HT1080 (cell line): ENCODE measurements at places on chromosomes 2 and 18.

- DNase-seq: no peak
Observed at GRCh38 chr2:83006961-83007360, 1452.1 kb downstream of the SUCLG1 start.

- DNase-seq: no peak
Observed at GRCh38 chr2:29751390-29751789, 170.0 kb downstream of the ALK start.

DNA sequence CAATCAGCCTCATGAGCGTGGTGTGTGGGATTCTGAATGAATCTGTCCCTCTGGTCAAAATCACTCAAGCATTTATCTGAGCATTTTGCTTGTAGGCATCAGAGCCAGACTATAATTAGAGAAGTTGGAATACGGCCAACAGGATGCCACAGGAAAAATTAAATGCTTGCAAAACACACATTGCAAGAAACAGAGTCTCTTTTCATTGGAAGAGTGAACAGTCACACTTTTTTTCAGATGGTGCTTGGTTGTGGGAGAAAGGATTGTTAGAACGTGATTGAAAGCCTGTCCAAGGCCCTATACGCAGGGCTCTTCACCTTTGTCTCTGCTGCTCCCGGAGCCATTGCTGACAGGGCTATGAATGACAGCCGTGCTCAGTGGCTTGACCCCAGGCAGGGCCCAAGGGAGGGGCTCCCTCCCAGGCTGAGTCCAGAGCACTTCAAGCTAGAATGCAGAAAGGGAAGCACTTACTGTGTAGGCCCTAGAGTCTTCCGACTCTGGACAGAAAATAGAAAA is 59.8 kb downstream of the SNTG2 start:
- DNase-seq: no peak

- DNase-seq: peak; percentile 73
Observed at GRCh38 chr2:137155356-137156104, 390.2 kb downstream of the THSD7B start.
